Activated naive CD4-positive, alpha-beta T cell treated with anti-CD3 and anti-CD28 coated beads, Interleukin-2, amount 50 U/mL, for 16 hours (primary cell): ENCODE measurements at places on chromosomes 4 and X.

DNA sequence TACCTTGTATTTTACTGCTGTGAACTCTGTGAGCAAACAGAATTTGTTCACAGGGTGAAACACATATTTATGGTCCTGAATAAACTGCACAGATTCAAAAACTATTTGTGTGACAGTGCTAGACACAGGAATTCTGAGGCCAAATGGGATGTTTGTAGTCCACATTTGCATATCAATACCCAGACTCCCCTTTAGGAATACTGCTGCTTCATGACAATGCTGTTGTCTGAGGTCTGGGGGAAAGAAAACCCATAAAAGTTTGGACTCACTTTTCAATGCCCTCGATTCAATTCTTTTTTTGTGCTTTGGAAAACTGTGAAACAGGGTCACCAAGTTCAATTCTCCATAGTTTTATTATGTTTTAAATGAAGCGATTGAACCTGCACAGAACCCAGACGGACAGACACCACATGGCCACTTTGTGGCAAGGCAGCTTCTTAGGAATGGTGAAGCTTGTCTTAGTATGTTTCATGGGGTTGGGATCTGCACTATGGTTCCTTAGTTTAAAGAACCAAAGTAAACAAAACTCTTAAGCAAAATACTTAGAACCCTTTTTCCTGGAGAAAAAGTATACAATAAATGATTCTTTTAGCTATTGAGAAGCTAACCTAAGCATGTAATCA is 92.3 kb upstream of the MAD2L1 start:
- DNase-seq: no peak

GRCh38 chr4:42985976-42986375 is 93.5 kb downstream of the GRXCR1 start:
- DNase-seq: no peak

DNA sequence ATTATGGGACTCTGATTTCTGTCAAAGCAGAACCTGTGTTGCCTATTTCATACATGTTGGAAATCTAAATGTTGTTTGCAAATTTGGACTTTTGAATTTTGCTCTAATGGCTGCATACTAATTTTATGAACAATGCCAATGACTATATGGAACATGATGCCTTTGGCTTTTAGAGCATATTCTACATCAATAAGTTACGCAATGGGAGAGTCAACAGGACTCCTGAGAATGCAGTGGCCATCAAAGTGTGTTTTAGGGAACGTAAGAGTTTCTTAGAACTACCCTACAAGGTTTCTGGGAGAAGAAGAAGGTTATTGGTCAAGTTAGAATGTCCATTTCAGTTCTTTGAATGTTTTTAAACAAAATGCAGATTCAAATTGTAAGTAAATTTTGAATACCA is 76.1 kb downstream of the SLIT2 start:
- DNase-seq: no peak

- DNase-seq: no peak
These were observed 128.6 kb downstream of the ANAPC4 start for GRCh38 chr4:25505637-25505991.

GRCh38 chr4:80360084-80360483 is 24.6 kb downstream of the CFAP299 start:
- no peak for DNase-seq

DNA sequence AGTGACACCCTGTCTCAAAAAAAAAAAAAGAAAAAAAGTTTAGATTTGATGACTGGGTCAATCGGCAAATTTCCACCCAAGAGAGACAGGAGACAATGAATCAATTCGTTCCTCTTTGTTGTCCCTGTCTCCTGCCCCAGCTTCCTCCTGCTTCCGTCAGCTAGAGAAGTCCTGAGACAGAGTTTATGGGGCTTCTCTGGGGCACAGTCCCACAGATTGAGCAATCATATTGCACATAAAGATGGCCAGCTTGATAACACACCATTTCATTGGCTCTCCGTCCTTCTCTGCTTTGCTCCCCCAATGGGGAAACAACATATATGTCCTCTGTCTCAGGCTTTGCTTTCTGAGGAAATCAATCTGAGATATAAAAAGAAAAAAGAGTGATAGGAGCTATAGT is 78.4 kb upstream of the FUNDC1 start:
- no peak for DNase-seq

- DNase-seq: no peak
These were observed 91.0 kb downstream of the SHROOM4 start for GRCh38 chrX:50723006-50723405.

- no peak for DNase-seq
These were observed 928.1 kb downstream of the FAT4 start for GRCh38 chr4:126242679-126243390.

GRCh38 chrX:106726485-106727437 is at the start of gene RNF128:
RNF128 (plus strand) TSS chrX:106726701; CDS start chrX:106726914, 213 bp downstream.
- no peak for DNase-seq

- no peak for DNase-seq
These were observed 23.3 kb upstream of the COQ2 start for GRCh38 chr4:83307920-83308319.

DNA sequence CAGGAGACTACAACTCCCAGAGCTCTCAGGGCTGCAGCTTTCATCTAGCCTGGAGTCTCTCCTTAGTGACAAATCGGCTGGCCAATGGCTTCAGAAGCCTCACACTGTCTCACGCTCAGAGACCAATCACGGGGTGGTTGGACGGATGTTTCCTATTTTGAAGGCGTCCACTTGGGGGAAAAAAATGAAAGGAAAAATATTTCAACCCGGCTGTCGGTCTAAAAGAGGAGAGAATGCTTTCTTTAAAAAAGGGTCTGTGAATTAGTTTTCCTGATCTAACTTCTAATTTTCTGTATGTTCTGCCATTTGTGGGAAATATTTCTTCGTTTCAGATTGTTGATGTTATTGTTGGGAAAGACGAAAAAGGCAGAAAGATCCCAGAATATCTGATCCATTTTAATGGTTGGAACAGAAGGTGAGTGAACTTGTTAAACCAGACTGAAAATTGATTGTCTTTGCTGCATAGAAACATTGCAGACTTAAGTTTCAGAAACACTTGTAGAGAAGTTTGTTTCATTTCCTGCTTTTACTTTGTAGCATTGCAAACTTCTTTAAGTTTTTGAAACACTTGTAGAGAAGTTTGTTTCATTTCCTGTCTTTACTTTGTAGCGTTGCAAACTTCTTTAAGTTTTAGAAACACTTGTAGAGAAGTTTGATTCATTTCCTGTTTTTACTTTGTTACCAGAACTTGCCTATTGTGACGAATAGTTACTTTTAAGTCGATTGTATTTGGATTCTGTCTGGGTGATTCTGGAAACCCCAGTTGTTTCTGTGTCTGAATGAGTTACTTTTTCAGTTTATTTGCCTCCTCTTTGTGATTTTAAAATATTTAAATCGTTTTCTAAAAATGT is 1.6 kb downstream of the MSL3 start:
- peak; percentile 57 for DNase-seq
